ENCODE measurements at places on chromosomes 6 and 20.

GRCh38 chr20:1254254-1254653, 11.8 kb upstream of the SNPH start:
- DNase-seq: no peak

DNA sequence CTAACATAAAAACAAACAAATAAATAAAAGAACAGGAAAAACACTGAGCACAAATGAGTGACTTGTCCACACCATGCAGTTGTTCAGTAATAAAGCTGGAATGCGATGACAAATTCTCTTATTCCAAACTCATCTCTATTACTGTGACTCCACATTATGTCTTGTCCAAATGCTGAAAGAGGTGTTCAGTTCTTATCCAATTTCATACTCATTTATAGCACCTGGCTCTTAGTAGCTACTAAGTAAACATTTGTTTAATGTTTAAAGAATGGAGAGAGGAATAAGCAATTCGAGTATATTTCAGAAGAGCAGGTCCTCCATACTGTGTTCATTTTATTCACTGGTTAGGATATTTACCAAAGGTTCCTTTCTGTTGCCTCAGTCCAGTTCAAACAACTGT, 439.0 kb upstream of the JAG1 start:
- no peak for DNase-seq

GRCh38 chr20:37240337-37241067, 21.1 kb downstream of the GHRH start:
- DNase-seq: no peak

DNA sequence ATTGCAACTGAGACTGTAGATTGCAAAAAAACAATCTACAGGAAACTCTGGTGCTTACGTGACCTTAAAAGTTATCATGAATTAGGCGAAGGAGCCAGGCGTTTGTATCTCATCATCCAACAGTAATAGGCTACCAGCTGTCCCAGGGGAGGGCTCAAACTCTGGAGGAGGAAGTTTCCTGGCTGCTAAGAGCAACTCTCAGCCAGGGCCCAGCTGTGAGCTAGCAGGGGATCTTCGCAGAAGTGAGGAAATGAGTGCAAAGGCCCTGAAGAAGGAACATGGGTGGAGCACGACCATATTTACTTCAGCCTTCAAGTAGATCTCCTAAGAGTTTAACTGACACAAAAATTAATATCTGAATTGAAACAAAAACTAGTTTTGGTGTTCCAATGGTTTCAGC, 686.9 kb upstream of the MAP3K7 start:
- DNase-seq: no peak

DNA sequence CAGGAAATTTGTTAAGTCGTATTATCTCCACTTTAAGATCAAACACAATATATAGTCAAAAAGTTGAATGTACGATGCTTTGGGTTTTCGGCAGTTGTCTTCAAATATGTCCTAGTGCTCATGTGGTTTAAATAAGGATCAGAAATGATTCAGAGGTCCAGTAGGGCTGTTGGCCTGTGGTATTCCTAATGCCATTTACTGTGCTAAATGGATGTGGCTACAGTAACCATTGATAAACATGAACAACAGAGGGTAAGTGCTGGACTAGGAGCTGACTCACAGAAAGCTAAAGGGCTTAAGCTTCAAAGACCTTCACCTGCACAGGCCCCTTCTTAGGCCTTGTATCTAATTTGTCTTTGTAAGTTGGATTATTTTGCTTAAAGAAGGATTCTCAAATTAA, 80.5 kb upstream of the TPD52L1 start:
- no peak for DNase-seq

DNA sequence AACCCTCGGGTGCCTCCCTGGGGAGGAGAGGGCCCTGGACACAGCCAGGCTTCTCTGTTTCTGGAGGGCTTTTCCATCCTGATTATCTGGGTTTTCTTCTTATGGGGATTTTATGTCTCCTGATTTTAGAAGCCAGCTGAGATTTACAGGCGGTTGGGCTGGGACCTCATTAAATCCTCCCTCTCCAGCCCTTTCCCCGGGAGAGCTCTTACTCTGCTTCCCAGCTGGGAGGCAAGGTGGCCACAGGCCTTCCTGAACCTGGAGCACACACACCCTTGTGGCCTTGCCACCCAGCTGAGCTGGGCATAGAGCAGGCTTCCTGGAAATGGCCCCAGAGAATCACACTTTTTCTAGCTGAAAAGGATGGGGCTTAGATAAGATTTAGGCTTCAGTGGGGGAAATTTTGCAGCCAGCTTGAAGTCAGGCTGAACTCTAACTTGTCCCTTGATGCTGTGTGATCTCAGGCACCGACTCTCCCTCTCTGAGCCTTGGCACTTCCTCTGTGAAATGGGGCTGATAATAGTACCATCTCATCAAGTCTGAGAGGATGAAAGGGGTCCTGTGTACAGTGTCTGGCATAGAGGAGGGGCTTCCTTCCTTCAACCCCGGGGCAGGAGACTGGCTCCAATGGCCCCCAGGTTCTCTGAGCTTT, 16.6 kb downstream of the VSTM2L start:
- no peak for DNase-seq

DNA sequence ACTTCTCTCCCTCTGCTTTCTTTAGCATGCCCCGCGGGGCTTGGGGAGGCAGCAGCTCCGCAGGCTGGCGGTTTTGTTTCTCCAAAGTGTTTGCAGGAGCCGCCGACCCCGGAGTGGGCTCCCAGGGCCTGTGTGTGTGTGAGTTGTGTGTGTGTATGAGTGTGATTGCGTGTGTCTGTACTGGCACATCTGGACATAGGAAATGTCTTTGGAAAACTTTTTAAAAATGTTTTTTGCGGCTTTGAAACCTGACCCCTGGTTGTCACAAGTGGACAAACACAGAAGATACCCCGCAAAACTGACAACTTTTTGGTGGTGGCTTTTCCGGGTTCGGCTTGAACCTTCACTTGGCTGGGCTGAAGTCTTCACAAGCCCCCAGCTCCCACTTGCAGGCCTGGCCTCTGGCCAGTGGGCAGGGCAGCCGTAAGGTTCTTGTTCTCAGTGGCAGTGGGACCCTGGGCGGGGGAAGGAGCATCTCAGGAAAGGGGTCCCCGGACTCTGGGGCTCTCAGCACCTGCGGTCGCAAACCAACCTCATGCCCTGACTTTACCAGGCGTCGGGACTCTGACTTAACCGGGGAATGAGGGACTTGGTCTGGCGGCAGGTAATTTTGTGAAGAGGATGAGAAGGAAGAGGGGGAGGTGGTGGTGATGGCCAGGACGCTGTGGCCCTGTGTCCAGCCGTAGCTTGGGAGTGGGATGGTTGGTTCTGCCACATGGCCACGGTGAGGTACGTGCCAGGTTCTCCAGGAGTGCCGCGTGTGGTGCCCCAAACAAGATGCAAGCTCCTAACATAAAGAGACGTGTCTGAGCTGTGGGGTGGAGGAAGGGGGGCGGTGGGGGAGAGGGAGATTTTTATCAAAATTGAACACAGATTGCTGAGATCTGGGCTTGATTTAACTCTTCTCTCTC, 619 bp downstream of the DAAM2 start:
- no peak for DNase-seq

DNA sequence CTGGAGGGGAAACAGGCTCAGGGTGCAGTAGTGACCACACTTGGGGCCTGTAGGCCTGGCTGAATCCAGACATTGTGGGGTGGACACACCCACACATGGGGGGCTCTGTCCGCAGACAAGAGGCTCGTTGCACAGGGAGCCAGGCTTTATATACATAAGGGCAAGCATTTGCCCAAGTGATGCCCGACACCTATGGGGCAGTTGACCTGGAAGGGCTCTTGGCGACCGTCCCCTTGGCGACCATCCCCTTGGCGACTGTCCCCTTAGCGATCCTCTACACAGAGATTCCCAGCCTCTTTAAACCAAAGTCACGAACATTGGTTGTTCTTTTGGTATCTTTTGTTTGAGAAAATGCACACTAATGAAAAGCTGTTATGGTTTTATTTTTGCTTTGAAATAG, 2.7 kb downstream of the TOX2 start:
- no peak for DNase-seq

DNA sequence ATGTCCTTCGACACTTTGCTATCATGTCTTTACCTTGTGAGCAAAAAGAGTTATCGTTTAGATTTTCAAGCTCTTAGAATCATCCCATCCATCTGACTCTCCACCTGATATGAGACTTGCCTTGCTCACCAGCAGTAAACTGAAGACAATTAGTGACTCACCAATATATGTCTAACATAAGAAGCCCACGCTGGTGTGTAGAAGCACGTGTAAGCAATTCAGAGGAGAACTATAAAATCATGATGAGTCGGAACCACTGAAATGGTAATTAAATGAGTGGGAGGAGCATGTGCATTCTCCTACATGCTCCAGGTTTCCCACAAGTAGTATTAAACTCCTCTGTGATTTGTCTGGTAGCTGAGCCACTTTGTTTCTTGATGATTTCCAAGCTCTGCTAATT, 181.6 kb upstream of the RNF217 start:
- no peak for DNase-seq

GRCh38 chr6:16398587-16398986, 160.2 kb downstream of the GMPR start:
- DNase-seq: no peak

All from activated naive CD4-positive, alpha-beta T cell (primary cell).